ENCODE measurements at places on chromosomes 7 and 10.

- DNase-seq, result no peak
Measured at GRCh38 chr7:126398851-126399529, 853.8 kb downstream of the GRM8 start.

DNA sequence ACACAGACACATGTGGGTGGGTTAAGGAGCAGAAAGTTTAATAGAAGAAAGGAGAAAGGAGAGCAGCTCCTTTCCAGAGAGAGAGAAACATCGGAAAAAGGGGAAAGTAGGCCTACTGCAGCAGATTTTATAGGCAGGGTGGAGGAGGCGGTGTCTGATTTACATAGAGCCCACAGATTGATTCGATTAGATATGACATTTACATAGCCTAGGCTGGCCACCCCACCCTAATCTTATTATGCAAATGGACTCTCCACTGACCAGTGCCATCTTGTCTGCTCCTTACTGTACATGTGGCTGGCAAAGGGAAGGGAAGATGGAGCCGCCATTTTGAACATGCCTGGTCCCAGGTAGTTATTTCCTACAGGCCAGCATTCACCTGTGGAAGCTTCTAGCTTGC is 38.7 kb upstream of the SCIN start:
- DNase-seq, result no peak

DNA sequence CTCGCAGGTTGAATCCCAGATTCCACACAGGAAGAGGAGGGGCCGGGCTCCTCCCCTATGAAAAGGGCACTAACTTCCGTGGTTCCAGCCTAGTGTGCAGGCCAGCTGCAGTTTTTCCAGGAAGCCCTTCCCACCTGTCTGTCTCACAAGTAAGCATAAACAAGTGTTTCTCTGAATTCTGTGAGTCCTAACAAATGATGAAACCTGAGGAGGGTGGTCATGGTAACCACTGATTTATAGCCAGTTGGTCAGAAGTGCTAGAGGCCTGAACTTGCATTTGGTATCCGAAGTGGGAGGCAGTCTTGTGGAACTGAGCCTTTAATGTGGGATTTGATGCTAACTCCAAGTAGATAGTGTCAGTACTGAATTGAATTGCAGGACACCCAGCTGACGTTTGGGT is 54.7 kb upstream of the STEAP4 start:
- peak; percentile 15 for DNase-seq

- no peak for DNase-seq
Measured at GRCh38 chr10:23060918-23061317, 34.5 kb upstream of the MSRB2 start.

DNA sequence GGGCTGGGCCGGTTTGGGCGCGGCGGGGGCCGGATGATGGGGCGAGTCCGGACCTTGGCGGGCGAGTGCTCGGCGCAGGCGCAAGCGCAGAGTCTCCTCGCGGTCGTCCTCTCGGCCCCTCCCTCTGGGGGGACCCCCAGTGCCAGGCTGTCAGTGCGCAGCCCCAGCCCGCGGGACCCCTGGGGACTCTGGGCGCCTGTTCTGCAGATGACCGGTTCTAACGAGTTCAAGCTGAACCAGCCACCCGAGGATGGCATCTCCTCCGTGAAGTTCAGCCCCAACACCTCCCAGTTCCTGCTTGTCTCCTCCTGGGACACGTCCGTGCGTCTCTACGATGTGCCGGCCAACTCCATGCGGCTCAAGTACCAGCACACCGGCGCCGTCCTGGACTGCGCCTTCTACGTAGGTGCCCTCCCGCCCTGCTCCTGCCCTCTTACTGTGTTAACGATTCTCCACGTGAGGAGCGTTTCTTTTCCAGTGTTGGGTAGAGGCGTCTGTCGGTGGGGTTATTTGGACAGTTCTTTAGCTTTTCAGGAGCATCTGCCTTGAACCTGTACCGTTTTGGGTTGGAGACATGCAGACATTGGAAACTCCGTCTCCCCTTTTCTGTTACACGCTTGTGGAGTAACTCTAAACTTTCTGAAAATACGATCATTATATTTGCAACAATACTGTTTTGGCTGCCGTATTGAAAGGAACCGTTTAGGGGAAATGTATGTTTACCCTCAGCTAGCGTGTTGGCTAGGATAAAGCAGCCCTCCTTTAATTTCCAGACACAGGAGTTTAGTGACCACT is 706 bp downstream of the BUB3 start:
- peak; percentile 51 for DNase-seq

GRCh38 chr10:70682920-70683600 is 10.8 kb downstream of the ADAMTS14 start:
- no peak for DNase-seq

- DNase-seq, result no peak
Measured at GRCh38 chr10:70137927-70138883, 5.6 kb upstream of the AIFM2 start.

- DNase-seq, result no peak
Measured at GRCh38 chr7:48213226-48213625, 42.0 kb downstream of the ABCA13 start.

DNA sequence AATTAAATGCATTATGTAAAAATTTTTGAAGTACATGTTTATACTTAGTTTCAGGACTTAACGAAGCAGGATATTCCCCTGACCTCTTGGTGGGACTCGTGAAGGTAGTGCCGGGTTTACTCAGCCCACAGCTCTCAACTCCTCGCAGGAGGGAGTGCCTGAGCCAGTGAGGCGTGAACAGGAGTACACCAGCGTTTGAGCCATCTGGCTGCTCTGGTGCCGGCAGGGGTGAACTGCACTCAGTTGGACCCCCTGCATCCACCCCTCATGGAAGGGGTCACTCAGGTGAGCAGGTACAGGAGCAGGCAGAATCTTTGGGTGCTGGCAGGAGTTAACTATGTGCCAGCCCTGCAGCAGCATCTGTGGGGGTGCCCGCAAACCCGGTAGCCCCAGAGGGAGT is 625.1 kb upstream of the PCDH15 start:
- DNase-seq, result no peak

- no peak for DNase-seq
Measured at GRCh38 chr7:66638309-66639099, 9.8 kb downstream of the KCTD7 start.

DNA sequence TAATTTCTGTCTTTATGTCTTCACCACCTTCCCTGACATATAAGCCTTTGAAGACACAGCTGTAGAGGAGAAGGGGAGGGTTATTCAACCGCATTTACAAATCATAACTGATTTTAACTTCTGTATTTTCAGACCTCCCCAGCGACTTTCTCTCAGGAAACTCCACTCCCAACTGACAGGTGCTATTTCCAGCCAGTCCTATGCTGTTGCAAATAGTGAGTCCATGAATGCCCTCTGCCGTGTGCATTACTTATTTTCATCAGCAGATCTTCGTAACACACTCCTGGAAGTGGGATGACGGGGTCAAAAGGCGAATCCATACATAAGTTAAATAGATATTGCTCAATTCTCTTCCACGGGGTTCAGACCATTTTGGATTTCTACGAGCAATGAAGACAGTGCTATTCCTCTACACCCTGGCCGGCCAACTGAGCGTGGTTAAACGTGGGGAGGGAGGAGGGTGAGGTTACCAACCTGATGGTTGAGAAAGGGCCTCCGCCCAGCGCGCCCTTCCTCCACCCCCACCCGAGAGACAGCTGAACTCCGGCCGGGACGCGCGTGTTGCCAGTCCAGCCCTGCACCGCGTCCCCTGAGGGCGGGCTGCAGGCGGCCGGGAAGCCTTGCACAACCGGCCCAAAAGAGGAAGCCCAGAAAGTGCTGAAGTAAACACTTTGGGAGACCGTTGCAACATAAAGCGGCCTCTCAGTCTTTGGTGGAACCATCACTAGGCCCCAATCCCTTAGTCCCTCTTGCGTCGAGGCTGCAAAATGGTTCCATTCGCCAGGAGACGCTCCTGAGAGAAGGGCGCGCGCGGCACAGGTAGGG is at the start of gene APBB1IP:
Gene APBB1IP, plus strand, starts transcription at position 705 of the 825 bp plus-strand sequence. CDS start 53,986 bp downstream, outside the sequence.
- peak; percentile 20 for DNase-seq

DNA sequence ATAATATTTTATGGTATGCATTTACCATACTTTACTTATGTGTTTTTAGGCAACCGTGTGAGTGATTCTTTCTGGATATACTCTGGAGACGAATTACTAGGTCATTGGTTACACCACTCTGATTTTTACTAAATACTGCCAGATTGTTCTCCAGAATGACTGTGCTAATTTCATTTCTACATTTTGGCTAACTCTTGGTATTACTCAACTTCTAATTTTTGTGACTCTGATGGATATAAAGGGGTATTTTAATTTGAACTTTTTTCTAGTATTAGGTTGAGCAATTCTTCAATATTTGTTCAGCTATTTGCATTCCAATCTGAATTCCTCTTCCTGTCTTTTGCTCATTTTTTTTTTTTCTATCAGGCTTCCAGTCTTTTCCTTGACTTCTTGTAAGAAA is 223.6 kb downstream of the MDFIC start:
- DNase-seq, result no peak

DNA sequence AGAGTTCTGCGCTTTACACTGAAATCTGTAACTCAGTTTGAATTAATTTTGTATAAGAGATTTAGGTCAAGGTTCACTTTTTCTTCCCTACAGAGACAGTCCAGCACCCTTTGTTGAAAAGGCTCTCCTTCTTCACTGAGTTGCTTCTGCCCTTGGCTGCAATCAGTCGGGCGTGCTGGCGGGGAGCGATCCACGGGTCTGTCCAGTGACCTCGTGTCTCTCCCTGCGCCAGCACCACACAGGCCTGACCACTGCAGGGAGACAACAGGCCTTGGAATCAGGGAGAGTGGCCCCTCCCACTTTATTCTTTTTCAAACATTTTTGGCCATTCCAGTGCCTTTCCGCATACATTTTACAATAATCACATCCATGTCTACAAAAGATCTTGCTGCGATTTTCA is 66.9 kb downstream of the AMZ1 start:
- DNase-seq, result no peak

DNA sequence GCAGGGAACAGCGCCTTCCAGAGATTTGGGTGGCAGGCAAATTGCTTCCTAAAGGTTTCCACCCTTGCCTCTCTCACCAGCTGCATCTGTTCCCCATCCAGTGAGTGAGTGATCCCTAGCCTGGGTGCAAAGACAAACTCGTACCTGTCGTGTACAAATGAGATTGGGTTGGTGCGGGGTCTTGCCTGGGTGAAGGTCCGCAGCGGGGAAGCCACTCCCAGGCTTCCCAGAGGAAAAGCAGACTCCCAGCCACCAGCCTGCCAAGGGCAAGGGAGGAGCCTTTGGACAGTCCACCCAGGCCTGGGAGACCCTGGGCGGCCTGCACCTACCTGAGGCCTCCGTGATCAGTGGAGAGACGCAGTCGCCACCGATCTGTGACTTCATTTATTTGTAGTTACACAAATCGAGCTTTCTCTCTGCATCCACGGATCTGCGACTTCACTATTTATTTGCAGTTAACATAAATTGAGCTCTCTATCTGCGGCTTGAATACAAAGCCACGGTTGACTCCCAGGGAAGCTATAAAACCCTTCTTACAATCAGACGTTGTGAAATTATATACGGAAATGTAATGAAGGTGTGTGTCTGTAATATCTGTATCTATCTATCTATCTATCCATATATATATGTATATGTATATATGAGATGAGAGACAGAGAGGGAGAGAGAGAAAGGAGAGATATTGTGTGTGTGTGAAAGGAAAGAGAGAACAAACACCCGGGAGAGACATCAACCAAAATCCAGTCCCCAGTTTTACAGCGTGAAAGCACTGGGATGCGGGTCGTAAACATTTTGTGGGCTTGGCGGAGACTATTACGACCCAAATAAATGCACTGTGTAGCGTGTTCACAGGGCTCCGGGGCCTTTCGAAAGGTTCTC is 3.0 kb upstream of the HOXA7 start:
- no peak for DNase-seq

- no peak for DNase-seq
Measured at GRCh38 chr7:72429316-72429715, 17.2 kb upstream of the CALN1 start.
